NCI-H774 (cell line): ENCODE measurements at places on chromosomes 7 and 10.

GRCh38 chr7:155848691-155849669, 36.7 kb upstream of the SHH start:
- DNase-seq: no peak

- DNase-seq: no peak
Measured at GRCh38 chr7:42527004-42527403, 290.0 kb upstream of the GLI3 start.

DNA sequence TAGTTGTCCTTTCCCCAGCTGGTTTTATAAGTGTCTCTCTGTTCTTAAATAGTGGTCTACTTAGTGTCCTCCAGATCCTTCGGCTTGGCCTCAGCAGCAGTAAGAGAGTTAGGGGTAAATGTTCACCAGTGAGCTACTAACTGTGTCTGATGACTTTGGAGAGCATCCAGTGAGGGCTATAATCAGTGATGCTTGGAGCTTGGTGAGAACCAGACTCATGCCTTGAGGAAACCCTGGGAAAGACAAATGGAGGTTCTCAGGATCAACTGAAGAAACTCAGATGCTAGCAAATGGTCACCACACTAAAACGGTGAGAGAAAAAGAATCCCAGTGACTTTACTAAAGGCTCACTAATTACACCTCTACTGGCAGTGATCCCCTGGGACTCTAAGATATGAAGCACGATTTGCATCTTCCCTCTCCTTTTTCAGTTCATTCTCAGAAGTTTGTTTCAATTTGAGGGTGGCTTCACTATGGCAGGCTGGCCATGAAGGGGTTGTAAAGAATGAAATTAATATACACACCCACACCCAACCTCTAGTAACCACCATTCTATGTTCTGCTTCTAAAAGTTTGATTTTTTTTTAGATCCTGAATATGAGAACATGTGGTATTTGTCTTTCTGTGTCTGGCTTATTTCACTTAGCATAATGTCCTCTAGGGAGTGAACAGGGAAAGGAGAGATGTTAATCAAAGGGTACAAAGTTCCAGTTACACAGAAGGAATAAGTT, 177.9 kb downstream of the PDE1C start:
- DNase-seq: no peak

GRCh38 chr7:111516612-111517011, 45.7 kb downstream of the IMMP2L start:
- DNase-seq: no peak

DNA sequence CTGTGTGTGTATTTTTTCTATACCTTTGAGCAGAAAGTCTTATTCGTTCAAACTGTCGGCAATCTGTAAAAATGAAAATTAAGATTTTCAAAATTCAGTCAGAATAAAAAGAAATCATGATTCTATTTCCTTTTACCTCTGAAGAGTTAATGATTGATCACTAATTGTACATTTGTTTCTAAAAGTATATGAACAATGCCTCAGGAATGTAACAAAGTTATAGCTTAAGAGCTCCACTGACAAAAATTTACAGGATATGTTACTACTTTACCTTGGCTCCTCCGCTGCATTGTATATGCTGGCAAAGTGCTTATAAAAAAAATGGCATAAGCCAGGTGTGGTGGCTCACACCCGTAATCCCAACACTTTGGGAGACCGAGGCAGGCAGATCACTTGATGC, 225.7 kb downstream of the VTI1A start:
- DNase-seq: no peak

DNA sequence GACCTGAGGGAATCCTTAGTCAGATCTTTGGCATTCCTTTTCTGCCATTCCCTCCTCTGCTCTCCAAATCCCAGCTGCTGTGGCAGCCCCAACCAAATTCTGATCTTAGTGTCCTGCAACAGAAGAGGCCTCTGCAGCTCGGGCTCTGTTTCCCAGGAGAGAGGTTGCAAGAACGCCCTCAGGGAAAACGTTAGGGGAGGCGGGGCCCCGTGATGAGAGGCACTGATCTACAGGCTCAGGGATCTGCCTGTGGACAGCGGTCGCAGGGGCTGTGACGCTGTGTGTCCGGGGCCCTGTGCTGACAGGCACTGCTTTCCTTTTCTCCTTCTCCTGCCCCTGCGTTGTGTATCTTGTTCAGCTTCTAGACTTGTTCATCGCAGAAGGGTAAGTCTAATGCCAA, 57.3 kb upstream of the DPYSL4 start:
- no peak for DNase-seq

- no peak for DNase-seq
Measured at GRCh38 chr10:100327007-100327717, 2.9 kb downstream of the PKD2L1 start.

DNA sequence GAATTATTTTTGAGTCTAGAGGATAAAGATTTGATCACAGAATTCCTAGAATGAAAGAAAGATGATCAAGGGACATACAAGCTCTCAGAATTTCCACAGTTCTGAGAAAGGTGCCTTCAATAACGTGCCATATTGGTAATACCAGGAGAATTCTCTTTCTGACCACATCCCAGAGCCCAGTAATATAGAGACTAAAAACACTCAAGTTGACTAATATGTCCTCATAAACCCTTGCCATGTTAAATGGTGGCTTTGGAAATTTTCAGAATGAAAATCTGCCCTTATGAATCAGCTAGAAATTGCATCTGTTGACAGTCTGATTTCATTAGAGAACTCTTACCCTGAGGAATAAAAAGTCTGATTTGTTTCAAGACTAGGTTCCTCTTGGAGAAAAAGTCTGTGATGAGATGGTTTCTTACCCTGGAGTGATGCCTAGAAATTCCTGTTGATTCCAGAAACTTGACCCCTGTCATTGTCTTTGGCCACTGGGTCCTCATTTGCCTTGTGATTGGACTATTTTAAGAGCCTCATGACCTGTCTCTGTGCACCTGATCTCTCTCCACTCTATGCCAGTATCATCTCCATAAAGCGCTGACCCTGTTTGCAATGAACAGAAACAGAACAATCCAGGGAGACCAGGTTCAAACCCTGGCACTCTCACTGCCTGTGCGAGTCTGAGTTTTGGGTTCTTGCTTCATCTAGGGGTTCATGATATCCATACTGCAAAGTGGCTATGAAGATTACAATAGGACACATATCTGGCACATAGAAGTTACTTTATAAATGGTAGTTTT, 3.3 kb downstream of the IL2RA start:
- DNase-seq: no peak

DNA sequence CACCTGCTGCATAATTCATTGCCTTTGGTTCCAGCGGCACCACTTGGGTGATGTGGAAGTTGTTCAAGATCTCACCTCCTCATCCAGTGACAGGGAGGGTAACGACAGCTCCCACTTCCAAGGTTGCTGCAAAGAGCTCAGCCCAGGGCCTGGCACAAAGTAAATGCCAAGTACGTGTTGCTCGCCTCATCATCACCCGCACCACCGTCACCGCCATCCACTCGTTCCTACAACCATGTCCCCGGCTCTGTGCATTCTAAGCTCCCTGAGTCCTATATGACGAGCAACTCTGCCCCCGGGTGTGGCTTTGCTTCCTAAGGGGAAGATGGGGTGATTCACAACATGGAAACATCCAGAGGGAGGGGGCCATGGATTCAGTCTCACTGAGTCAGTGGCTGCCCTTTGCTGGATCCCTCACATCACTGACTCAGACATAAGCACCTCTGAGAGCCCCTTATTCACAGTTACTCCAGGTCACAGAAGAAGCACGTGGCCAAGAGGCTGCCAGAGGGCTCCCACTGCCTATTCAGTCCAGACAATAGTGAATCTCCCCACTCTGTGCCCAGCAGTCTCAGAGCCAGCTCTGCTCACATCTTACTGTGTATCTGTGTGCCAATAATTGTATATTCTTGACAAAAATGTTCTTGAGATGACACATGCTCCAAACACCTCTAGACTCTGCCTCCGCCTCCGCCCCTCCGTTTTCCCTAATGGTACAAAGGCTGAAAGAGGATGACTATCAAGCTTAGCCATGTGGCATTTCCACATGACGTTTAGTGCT, 159.1 kb downstream of the GFRA1 start:
- DNase-seq: no peak

DNA sequence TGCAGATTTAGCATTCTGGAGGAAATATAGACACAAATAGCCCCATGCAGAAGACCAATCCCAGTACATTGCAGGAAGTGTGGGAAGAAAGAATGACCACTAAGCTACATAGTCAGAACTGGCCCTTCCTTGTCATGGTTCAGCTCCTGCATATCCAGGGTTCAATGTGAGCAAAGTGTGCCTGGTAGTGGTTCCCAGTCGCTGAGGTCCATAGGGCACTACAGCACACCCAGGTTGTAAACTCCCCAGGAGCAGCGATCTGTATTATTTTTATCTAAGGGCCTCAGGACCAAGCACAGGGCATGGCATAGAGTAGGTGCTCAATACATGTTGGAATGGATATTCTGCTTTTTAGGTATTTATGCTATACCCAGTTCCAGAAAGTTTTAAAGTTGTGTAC, 114.4 kb downstream of the RTKN2 start:
- no peak for DNase-seq

GRCh38 chr10:71363936-71364335, 32.8 kb upstream of the CDH23 start:
- no peak for DNase-seq

GRCh38 chr7:28804990-28805389, 153.1 kb downstream of the TRIL start:
- no peak for DNase-seq

GRCh38 chr10:33276282-33276923, 58.1 kb downstream of the NRP1 start:
- no peak for DNase-seq
